Activated CD8-positive, alpha-beta T cell treated with anti-CD3 and anti-CD28 coated beads for 36 hours (primary cell): ENCODE measurements at places on chromosomes 6 and 20.

- peak overlapping the region; percentile 48 for H3K27ac ChIP-seq
- no peak overlapping the region for H3K4me3 ChIP-seq
- H3K27me3 ChIP-seq = no peaks in the 10 kb centered on the region
Observed at GRCh38 chr20:4951299-4951698, 50.0 kb downstream of the SLC23A2 start.

- H3K36me3 ChIP-seq = peaks cover 7% of the 10 kb centered on the region
- peaks cover 7% of the 10 kb centered on the region for H3K27me3 ChIP-seq
- no peak overlapping the region for H3K27ac ChIP-seq
Observed at GRCh38 chr6:95551678-95552324, 25.5 kb upstream of the MANEA start.

- H3K4me3 ChIP-seq = no peak overlapping the region
- H3K4me1 ChIP-seq = peaks cover 37% of the 10 kb centered on the region
- no peak for DNase-seq
- H3K27ac ChIP-seq = no peak overlapping the region
- H3K27me3 ChIP-seq = no peaks in the 10 kb centered on the region
- no peaks in the 10 kb centered on the region for H3K36me3 ChIP-seq
Observed at GRCh38 chr6:47247227-47247797, 62.4 kb downstream of the TNFRSF21 start.

DNA sequence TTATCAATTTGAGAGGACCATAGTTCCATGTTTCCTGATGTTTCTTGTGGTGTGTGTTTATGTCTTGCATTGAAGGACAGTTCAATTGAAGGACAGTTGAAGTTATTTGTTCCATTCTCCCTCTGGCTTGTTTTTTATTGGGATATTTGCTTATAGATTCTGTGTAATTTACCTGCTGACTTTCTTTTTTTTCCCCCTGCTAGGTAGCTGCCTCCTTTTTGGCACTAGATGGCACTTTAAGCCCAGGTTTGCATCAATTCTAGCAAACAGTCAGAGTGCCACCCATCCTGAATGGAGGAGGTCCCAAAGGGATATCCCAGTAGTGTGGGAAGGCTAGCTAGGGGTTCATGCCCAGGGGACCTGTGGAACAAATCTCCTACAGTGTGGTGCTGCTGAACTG lies 78.1 kb downstream of the CFAP61 start:
- no peaks in the 10 kb centered on the region for H3K4me1 ChIP-seq
- peaks cover 2% of the 10 kb centered on the region for H3K36me3 ChIP-seq
- no peak overlapping the region for H3K4me3 ChIP-seq
- peaks cover 11% of the 10 kb centered on the region for H3K27me3 ChIP-seq

- no peak overlapping the region for H3K4me3 ChIP-seq
- no peaks in the 10 kb centered on the region for H3K36me3 ChIP-seq
- no peaks in the 10 kb centered on the region for H3K4me1 ChIP-seq
- no peak overlapping the region for H3K27ac ChIP-seq
- no peak for DNase-seq
Observed at GRCh38 chr6:120675886-120676285, 658.4 kb downstream of the TBC1D32 start.

GRCh38 chr6:157188213-157188612 lies 135.1 kb downstream of the TMEM242 start:
- no peak for DNase-seq
- peaks cover 6% of the 10 kb centered on the region for H3K4me1 ChIP-seq
- no peaks in the 10 kb centered on the region for H3K27me3 ChIP-seq
- no peak overlapping the region for H3K27ac ChIP-seq

DNA sequence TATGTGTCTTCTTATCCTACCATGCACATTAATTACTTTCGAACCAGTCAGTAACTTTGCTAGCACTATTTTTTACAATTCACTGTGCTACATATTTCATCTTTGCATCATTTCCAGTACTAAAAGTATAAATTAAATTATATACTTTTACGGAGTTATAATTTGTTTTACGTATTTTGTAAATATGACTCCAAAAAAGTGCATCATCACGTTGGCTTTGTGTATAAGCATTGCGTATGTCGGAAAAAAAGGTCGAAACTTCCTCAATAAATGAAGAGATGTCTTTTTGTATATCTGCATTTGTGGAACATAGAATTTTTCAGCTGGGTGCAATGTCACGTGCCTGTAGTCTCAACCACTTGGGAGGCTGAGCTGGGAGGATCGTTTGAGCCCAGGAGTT lies 52.0 kb downstream of the USP49 start:
- H3K4me1 ChIP-seq = peaks cover 5% of the 10 kb centered on the region
- H3K4me3 ChIP-seq = no peak overlapping the region
- no peak overlapping the region for H3K27ac ChIP-seq
- H3K27me3 ChIP-seq = no peaks in the 10 kb centered on the region
- H3K36me3 ChIP-seq = no peaks in the 10 kb centered on the region
- DNase-seq = no peak

DNA sequence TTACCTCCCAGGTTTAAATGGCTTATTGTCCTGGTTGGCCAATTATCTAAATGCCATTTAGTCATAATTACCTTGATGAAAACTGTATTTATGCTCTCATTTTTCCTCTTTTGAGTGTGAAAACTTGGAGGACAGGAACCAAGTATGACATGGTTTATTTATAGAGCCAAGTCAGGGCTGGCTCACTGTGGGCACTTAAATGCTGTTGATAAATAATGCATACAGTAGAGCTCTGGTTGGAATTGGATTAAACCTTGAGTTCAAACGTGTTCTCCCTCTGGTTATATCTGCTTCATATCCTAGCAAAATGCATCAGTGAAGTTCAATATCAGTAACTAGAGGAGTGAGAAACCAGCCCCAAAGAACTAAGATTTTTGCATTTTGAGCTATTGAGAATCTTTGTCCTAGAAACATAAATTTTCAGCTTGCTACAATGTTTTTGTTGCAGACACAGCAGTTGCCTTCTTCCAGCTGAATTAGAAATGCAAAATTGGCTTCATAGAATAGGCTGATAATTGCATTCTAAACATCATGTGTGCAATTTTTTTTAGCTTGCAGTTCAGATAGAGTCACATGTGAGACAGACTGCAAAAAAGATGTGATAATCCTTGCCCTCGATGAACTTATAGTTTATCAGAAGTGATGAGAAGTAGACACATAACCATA lies 255.8 kb downstream of the BTBD3 start:
- H3K36me3 ChIP-seq = no peaks in the 10 kb centered on the region
- no peaks in the 10 kb centered on the region for H3K27me3 ChIP-seq
- H3K4me3 ChIP-seq = no peak overlapping the region
- H3K27ac ChIP-seq = no peak overlapping the region

- H3K36me3 ChIP-seq = no peaks in the 10 kb centered on the region
- H3K27me3 ChIP-seq = peaks cover 3% of the 10 kb centered on the region
- H3K4me1 ChIP-seq = no peaks in the 10 kb centered on the region
Observed at GRCh38 chr6:6405031-6405430, 84.6 kb upstream of the F13A1 start.

DNA sequence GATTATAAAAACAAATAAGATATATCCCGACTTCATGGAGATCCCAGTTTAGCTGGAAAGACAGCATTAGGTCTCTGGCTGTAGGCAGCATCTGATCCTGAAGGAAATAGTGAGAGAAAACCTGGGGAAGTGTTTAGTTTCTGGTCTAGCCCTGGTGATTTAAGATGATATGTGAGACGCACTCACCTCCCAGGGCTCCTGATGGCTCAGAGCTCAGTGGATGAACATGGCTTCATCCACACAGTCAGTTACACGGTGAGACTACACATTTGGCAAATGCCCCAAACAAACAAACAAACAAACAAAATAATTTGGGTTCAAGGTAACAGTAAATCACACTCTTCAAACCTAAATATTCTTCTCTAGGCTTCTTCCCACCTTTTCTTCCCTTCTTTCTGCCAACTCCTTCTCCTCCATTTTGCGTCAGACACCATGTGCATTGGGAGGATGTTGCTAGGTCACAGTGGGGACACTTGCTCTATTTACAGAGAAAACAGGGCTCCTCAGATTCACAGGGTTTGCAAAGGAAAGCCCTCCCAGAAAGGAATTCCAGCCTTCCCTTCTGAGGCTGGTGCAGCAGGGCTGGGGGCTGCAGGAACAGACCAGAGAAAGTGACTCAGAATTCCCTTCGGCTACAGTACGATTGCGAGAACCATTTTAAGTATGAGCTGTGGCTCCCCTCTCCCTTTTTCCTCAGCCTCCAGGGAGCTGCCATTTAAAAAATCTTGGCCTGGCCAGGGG lies 59.6 kb upstream of the SALL4 start:
- DNase-seq = no peak
- no peak overlapping the region for H3K4me3 ChIP-seq
- H3K27ac ChIP-seq = no peak overlapping the region
- H3K4me1 ChIP-seq = no peaks in the 10 kb centered on the region
- H3K27me3 ChIP-seq = peaks cover 11% of the 10 kb centered on the region

- H3K27ac ChIP-seq = no peak overlapping the region
- H3K4me1 ChIP-seq = no peaks in the 10 kb centered on the region
- DNase-seq = no peak
- H3K36me3 ChIP-seq = no peaks in the 10 kb centered on the region
- H3K4me3 ChIP-seq = no peak overlapping the region
- H3K27me3 ChIP-seq = no peaks in the 10 kb centered on the region
Observed at GRCh38 chr6:156098839-156099238, 643.2 kb upstream of the NOX3 start.

- no peak overlapping the region for H3K4me3 ChIP-seq
- H3K36me3 ChIP-seq = no peaks in the 10 kb centered on the region
- H3K4me1 ChIP-seq = no peaks in the 10 kb centered on the region
- H3K27me3 ChIP-seq = no peaks in the 10 kb centered on the region
- H3K27ac ChIP-seq = no peak overlapping the region
Observed at GRCh38 chr20:47964149-47964548, 178.9 kb upstream of the SULF2 start.

DNA sequence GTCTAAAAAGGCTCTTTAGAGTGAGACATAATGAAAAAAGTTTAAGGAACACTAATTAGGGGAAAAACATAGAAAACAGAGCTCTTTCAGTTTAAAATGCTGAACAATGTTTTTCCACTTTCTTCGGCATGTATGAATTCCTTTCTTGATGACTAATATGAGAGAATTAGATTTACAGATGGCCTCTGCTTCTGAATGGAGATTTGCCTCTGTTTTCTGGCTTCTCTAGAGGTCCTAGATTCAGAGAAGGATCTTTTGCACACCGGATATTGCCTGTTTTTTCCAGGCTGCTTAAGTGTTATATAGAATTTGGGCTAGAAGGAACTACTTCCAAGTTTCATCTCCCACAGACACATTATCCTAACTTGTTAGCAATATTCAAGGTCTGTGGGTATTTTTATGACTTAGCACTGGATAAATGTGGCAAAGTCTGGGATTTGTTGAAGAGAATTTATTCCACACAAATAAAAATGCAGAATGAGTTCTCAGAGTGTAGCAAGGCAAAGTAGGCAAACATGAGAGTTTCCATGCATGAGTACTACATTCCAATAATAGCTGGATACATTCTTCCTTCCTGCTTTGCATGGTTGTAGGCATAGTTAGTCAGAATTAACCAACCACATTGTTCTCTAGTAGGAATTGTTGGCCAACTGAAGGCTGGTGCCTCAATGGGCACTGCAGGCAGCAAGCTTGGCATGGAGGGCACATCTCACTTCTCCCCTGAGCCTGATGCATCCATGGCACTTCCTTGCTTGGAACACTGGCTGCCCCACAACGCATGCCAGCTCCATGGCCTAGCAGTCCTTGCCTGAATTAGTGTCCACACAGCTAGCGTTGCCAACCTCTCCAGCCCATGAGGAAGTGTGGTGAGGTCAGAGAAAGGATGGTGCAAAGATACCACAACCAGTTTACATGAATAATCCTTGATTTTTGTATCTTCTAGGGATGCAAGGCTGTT lies 224.2 kb downstream of the CLIC5 start:
- no peak overlapping the region for H3K4me3 ChIP-seq
- no peak overlapping the region for H3K27ac ChIP-seq

DNA sequence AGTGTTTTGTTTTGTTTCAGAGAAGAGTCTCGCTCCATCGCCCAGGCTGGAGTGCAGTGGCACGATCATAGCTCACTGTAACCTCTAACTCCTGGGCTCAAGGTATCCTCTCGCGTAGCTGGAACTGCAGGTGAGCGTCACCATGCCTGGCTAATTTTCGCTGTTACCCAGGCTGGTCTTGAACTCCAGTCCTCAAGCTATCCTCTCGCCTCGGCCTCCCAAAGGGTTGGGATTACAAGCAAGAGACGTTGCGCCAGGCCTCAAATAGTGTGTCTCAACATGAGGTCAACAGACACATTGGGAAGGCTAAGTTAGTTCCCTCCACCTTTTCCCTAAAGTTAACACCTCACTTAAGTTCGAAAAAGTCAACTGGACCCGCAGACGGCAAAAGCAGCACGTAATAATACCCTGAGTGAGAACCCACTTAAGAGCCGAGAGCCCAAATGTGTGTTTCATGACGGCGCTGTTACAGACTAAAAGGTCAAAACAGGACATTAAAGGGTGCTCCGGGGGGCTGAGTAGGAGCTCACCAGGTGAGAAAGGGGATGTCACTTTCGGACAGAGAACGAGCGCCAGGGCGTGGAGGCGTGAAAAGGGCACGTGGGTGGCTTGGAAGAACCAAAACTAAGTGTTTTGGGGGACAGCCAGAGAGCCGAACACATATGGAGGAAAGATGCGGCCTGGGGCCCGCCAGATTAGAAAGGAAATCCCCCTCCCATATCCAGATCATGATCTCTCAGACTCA lies 499 bp downstream of the TTI1 start:
- H3K4me3 ChIP-seq = peak overlapping the region; percentile 88
- DNase-seq = peak; percentile 84
- H3K4me1 ChIP-seq = peaks cover 64% of the 10 kb centered on the region
- H3K27ac ChIP-seq = peak overlapping the region; percentile 99

DNA sequence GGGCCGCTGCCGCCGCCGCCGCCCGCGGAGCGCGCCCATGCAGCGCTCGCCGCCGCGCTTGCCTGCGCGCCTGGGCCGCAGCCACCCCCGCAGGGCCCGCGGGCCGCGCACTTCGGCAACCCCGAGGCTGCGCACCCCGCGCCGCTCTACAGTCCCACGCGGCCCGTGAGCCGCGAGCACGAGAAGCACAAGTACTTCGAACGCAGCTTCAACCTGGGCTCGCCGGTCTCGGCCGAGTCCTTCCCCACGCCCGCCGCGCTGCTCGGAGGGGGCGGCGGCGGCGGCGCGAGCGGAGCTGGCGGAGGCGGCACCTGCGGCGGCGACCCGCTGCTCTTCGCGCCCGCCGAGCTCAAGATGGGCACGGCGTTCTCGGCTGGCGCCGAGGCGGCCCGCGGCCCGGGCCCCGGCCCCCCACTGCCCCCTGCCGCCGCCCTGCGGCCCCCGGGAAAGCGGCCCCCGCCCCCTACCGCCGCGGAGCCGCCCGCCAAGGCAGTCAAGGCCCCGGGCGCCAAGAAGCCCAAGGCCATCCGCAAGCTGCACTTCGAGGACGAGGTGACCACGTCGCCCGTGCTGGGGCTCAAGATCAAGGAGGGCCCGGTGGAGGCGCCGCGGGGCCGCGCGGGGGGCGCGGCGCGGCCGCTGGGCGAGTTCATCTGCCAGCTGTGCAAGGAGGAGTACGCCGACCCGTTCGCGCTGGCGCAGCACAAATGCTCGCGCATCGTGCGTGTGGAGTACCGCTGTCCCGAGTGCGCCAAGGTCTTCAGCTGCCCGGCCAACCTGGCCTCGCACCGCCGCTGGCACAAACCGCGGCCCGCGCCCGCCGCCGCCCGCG lies 730 bp downstream of the INSM1 start:
- peak; percentile 12 for DNase-seq
- peaks cover 16% of the 10 kb centered on the region for H3K4me1 ChIP-seq
- no peak overlapping the region for H3K4me3 ChIP-seq
- H3K27ac ChIP-seq = no peak overlapping the region
- H3K27me3 ChIP-seq = peaks cover 67% of the 10 kb centered on the region
